HS-27A (cell line): ENCODE measurements at places on chromosomes 3 and 15.

- peak; percentile 99 for DNase-seq
Measured at GRCh38 chr15:39213385-39213840, 367.5 kb upstream of the THBS1 start.

DNA sequence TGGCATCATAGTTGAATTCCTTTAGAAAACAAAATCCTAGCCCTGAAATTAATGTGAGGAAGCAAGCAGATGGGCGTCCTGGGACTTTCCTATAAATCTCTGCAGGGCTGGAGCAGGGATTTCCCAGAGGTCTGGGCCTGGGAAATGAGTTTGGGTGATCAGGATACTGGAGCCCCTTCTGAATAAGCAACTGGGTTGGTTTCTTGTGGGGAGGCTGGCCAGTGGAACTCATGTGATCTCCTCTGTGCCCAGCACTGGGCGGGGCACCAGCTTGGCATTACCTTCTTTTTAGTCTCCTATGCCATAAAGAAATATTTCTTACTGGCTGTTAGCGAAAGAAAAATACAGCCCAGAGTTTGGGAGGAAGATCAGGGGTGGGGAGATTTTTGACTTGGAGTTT is 1.7 kb downstream of the THSD4 start:
- DNase-seq: no peak

DNA sequence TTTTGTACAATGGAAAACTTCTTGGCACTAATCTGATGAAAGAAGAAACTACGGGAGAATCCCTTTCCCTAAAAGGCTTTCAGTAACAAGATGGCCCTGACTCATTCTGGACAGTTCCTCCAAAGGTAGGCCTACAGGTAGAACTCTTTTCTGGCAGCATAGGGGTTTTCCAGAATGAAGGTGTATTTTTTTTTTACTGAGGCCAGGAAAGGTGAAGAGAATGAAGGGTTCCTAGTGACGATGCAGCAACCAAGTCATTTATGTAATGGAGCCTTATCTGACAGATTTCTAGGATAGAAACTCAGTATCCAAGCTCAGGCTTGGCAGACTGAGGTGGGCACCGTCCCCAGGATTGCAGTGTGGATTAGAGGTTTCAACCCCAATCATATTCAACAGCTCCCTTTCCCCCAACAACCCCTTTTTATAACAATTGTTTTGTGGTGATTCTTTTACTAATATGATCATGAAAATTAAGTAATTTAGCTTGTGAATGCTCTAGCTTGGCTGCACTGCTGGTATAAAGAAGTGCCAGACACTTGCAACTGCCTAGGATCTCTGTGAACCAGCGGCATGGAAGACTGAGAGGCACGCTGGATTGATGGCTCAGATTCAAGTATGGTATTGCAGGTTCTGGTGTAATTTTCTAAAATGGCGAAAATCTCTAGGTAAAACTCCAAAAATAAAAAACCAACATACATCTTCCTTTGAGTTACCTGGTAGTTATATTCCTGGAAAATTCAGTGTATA is 8.7 kb upstream of the TRIM69 start:
- no peak for DNase-seq

- DNase-seq: peak; percentile 97
Measured at GRCh38 chr15:87609474-87609873, 647.1 kb downstream of the NTRK3 start.

DNA sequence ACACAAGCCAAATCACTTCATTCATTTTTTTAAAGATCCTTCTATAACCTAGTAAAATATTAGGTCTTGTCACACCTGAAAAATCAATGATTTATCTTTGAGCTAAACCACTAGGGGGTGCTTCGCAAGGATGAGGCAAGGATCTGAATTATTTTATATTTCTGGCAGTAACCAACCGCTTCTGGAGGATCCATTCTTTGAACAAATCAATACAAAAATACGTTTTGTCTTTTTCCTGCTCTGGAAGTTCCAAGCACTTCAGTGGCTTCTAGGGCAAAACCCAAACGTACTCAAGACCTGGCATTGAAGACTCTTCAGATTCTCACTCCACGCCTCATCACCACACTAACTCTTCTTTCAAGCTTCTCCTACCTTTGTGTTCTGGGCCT is 486 bp downstream of the LSG1 start:
- peak; percentile 14 for DNase-seq

GRCh38 chr15:45637141-45637540 is 2.3 kb downstream of the SQOR start:
- no peak for DNase-seq

DNA sequence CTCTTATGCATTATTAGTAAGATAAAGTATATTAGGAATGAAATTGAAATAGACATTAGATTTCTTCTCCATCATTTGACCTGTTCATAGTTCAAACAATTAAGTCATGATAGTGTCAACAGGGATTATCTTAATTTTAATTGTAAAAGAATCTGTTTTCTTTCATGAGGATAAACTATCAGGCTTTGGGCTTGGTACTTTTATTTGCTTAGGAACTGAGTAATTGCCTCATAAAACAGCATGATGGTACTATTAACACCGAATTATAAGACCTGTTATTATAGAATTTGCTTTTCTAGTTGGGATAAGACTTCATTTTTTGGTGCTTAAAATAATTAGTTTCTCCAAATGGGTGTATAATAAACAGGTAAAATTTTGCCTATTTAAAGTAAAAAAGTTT is 71.8 kb downstream of the FNDC3B start:
- DNase-seq: no peak

GRCh38 chr15:57784081-57784511 is 77.6 kb downstream of the POLR2M start:
- DNase-seq: no peak

DNA sequence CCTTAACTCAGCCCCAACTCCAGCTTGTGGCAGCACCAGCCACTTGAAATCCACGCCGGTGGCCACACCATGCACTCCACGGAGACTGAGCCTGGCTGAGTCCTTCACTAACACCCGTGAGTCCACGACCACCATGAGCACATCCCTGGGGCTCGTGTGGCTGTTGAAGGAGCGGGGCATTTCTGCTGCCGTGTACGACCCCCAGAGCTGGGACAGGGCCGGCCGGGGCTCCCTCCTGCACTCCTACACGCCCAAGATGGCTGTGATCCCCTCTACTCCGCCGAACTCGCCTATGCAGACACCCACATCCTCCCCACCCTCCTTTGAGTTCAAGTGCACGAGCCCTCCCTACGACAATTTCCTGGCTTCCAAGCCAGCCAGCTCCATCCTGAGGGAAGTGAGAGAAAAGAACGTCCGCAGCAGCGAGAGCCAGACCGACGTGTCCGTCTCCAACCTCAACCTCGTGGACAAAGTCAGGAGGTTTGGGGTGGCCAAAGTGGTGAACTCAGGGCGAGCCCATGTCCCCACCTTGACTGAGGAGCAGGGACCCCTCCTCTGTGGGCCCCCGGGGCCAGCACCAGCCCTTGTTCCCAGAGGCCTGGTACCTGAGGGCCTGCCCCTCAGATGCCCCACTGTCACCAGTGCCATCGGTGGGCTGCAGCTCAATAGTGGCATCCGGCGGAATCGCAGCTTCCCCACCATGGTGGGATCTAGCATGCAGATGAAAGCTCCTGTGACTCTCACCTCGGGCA is 42.9 kb downstream of the CCK start:
- DNase-seq: no peak

GRCh38 chr3:106609666-106610301 is 741.0 kb upstream of the CBLB start:
- DNase-seq: peak; percentile 79

DNA sequence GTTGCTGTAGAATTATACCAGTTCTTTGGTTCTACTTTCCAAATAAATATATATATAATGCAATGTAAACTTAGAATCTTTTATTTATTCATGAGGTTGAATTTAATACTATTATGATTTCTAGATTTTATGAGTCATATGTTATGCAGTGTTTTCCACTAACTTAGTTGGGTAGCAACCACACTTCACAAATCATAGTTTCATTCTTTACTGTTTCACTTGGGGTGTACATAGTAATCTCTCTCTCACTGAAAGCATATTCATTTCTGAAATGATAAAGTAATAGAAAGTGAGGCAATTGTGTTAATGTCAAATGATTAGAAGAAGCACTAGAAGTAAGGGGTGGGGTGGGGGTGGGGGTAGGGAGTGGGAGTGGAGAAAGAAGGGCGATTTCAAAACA is 52.6 kb downstream of the IQCH start:
- no peak for DNase-seq

GRCh38 chr15:56249092-56249491 is 5.4 kb upstream of the RFX7 start:
- no peak for DNase-seq

DNA sequence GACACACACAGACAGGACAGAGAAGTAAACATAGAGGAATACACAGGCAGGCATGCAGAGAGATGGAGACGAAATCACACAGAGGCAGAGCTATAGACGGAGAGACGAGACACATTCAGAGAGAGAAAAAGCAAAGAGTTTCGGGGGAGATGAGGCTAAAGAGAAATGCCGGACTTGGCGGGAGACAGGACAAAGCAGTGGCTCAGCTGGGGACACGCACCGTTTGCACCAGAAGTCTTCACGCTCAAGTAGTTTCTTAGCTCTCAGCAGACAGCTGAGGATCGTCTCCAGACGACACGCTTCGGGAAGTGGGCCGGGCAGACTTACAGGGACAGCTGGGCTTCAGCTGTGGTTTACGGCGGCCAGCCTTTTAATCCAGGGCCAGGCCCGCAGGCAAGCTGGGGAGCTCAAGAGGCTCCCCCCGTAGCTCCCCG is 56.2 kb upstream of the DLG1 start:
- no peak for DNase-seq

DNA sequence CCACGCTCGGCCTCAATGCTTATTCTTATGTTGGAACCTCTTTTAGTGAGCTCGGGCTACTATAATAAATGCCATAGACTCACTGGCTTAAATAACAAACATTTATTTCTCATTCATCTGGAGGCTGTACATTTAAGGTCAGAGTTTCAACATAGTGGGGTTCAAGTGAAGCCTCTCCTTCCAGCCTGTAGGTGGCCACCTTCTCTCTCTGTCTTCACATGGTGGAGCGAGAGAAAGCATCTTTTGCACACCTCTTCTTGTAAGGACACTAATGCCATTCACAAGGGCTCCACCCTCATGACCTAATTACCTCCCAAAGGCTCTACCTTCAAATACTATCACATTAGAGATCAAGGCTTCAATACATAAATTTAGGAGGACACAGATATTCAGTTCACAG is 520.3 kb upstream of the EPHA6 start:
- no peak for DNase-seq

DNA sequence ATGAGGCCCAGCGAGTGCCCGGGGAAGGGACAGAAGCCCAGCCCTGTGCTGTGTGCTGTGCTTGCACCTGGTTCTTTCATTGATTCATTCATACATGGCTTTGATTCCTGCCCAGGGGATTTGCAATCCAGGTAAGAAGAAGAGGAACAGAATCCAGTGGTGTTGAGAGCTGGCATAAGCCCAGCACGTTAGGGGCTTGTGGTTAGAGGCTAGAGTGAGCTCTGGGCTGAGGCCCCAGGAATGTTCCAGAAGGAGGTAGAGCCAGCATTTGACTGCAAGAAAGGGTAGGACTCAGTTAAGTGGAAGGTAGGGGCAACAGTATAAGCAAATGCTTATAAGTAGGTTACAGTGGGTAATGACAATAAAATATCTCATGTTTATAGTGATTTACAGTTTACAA is 2.3 kb downstream of the VWA5B2 start:
- no peak for DNase-seq

DNA sequence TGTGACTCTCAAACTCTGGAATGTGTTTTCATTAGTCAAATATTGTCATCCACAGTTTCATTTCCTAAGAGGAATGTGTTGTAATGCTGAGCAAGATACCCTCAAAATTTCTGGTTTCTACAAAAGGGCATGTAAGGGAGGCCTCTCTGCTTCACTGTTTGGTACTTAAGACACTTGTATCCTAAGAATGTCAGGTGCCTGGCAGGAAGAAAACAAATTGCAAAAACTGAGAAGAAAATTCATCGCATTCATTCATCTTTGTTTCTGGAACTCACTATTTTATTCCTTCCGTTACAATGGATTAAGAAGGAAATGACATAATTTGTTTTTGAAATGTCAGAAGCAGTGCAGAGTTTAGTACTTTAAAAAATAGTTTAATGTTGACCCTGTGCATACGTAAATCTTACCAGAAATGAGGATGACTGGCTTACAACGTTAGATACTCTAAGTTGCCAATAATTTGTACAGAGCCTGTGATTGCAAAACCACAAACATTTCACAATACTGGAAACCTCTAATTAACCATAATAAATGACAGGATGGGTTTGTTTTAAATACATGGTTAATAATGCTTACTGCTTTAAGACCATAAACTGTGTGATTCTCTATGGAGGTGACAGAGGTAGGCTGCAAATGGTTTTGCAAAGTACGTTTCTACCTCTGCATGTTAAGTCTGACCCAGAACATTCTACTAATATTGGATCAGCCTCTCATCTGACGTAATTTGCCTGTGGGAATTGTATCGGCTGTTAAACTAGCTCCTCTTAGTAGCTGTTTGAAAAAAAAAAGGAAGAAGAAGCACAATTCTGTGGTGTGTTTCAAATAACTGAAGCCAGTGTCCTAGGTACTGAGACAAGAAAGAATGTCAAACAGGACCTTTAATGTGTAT is 477.8 kb downstream of the RBMS3 start:
- DNase-seq: peak; percentile 74

GRCh38 chr15:48682942-48683651 is 37.6 kb upstream of the FBN1 start:
- no peak for DNase-seq

DNA sequence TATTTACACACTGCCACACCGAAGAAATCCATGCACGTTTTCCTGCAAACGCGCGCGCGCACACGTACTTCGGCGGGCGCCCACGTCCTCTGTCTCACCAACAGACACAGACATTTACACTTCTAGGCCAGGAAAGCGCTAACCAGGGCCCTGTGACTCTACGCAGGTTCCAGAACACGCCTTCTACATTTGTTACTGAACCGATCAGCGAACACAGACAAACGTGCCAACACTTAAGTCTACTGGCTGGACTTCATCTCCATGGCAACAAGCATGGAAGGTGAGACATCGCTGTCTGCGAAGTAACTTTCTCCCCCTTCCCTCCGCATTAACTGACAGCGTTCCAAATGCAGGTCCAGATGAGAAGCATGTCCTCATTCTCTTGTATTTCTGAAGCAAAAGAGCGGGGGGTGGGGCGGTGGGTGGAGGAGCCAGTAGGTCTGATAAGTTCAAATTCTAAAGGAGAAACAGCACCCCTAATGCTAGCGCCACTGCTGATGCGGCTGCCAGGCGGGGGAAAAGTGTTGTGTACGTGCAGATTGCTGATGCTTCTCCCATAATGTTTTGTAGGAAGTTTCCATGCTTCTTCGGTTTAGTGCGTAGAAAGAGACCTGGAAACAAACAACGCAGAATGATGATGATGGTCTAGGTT is at the start of gene CTXN2:
Gene CTXN2, plus strand, starts transcription at position 92 of the 652 bp plus-strand sequence. CDS start 9,636 bp downstream, outside the sequence.
- no peak for DNase-seq
